ENCODE measurements at places on chromosomes 11 and 22.

GRCh38 chr11:112294688-112295340, 34.2 kb upstream of the PLET1 start:
- no peak for DNase-seq

GRCh38 chr11:19444231-19444630, 203.5 kb upstream of the E2F8 start:
- DNase-seq: no peak

DNA sequence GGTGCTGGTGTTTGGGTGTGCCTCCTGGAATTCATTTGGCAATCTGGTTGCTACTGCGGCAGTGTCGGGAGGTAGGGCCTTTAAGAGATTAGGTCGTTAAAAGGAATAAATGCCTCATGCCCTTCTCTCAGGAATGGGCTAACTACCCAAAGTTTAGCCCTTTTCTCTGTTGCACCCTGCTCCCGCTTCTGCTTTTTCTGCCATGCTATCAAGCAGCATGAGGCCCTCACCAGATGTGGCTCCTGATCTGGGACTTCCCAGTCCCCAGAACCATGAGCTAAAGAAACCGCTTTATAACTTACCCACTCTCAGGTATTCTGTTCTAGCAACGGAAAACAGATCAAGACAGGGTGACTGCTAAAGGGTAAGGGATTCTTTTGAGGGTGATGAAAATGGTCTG, 6.3 kb downstream of the EIF3D start:
- DNase-seq: no peak

- DNase-seq: no peak
Observed at GRCh38 chr11:81602508-81602907, 1131.2 kb downstream of the FAM181B start.

DNA sequence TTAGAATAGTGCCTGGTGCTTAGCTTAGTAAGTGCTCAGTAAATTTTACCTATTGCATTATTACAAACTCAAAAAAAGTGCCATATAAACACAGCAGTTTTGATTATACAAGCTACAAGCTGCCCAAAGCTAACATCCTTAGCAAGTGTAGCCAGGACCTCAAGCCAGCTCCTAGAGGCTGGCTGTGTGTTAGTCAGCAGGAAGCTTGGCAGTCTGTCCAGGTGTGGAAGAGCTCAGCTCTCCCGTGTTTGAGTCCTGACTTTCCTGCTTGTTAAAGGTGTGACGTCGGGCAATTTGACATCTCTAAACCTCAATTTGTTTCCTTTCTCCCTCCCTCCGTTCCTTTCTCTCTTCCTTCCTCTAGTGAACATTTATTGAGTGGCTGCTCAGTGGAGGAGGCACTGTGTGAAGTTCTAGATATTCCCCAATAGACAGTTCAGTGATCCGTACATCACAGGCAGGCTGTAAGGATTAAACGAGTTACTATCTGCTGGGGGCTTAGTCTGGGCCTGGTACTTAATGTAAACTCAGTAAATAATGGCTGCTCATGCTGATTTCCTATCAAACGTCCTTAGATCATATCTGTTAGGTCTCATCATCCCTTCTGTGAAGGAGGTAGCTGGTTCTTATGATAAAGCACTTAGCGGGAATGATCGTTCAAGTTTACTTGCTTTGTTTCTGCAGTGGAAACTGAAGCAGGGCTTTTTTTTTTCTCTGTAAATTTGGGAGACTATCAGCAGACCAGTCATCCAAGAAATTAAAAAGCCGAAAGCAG, 68.7 kb downstream of the PRR5L start:
- no peak for DNase-seq

DNA sequence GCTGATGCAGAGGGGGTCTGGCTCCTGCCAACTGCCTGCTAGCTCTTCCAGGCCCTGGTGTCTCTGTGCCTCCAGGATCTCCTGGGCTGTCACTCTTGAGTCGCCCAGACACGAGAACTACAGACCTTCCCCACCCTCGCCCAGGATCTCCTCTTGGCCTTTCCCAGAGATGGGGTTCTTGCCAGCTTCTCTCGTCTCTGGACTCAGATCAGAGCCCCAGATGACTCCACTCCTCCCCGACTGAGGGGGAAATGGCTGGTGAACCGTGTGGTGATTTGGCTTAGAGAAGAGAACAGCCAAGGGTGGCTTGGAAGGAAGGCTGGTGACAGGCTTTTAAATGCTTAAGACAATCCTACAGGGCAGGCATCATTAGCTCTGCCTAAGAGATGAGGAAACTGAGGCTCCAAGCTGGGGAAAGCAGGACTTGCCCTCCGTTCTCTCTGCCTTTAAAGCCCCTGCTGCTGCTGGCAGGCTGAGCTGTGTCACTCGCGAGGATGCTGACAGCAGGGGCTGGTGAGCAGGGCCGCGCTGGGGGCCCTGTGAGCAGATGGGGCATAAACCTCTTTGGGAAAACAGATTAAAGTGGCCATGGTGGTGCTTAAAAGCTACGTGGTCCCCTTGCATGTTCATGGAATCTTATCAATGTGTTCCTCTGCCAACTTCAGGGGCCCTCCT, 90.3 kb upstream of the THY1 start:
- DNase-seq: no peak

DNA sequence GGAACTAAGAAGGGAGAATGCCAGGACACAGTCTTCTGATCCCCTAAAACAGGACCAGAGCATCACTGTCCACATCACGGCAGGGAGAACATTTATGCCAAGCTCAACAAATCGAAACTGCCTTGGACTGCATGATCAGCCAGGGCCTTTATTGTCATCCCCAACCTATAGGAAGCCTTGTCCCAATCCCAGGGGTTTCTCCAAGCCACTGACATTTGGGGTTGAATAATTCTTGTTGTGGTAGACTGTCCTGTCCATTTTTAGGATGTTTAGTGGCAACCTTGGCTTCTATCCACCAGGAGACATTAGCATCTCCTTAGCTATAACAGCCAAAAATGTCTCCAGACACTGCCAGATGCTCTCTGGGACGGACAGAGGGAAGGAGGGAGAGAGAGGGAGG, 37.1 kb downstream of the RPL27A start:
- DNase-seq: no peak

DNA sequence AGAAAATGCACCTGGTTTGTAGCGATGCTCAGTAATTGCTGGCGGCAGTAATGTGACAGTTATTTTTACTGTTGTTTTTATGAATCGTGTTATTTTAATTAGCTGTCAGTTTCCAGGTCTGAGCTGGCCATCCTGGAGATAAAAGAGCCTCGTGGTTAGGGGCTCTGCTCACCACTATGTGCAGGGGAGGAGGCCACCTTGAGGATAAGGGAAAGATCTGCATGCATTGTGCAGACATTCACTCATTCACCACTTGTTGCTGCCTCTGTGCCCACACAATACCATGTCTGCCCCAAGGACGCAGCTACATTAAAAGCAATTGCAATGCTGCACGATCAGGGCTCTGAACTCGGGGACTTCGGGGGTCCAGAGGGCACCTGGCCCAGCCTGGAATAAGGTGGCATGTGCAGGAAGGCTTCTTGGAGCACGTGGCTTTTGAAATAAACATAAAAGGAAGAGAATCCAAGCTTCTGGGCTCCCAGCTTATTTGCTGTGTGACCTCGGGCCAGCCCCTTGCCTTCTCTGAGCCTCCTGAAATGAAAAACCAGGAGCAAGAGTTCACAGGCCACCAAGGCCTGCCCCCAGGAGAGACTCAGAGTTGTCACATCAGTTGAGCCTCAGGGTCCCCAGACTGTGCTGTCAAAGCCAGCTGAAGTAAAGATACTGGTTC, 44.7 kb upstream of the SHISAL1 start:
- no peak for DNase-seq

- DNase-seq: peak; percentile 95
Observed at GRCh38 chr22:35350539-35351503, 30.1 kb upstream of the HMOX1 start.

DNA sequence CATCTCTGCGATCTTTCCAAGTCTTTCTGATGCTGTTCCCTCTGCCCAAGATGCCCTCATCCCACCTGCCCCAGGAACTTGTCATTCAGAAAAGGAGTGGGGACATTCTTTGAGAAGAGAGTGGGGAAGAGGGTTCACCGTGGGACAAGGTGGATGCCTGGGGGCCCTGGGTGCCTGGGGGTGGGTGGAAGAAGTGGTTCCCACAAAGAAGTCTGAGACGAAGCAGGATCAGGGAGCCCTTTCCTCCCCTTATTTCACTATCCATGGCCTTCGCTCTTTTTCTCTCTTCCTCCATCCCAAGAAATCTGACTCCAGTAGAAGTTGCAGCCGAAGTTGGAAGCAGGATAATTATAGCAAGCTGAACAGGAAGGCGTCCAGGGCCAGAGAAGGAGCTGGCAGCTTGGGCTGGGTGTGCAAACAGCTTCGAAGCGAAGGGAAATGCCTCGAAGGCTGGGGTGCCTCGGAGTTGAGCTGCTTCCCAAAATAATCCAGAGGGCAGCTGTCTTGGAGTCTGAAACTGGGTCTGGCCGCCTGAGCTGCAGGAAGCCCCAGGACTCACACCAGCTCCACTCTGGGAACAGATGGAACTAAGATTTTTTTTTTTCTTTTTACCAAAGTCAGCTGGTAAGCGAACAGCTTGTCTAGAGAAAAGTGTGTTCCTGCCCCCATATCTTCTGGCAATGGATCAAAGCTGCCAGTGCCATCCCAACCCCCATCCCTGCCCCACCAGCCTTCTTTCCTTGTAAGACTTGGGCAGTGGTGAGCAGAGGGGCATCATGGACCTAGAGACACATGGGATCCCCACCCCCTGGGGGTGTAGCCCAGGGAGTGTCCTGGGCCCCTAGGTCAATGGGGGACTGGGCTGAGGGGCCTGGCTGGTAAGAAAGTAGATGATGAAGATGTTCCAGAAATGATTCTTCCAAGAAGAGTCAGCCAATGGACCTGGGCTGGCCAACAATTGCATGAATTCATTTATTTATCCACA, 31.5 kb downstream of the PARVG start:
- DNase-seq: no peak

DNA sequence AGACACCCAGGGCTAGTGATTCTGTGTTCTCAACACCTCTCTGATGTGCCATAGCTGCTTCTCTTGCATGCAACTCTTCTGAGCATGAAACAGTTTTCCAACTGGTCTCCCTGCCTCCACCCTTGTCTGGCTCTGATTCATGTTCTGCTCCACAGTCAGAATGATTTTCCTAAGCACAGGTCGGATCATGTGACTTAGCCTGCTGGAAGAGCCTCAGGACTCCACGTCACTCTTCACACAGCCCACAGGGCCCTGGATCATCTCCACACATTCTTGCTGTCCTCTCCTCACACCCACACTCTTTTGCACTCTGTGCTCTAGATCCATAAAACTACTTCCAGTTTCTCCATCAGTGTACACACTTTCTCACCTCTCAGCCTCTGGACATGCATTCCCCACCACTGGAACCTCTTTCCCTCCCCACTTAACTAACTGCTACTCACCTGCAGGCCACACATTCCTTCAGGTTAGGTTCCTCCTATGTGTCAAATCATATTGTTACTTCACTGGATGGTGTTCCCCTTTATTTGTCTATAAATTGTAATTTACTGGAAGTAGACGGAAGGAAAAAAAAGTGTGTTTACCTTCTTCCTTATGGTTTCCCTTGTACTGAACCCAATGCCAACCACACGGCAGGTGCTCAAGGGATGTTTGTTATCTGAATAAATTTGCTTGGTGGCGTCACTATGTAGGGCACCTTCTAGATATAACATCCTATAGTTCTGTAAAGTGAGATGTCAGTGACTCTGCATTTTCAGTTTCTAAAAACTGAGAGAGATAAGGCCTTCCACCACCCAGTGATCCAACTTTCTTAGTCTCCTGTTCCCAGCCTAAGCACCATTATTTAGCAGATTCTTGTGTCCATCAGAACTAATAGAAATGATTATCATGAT, 133.7 kb downstream of the ETS1 start:
- DNase-seq: no peak

GRCh38 chr11:68806931-68807844, 34.5 kb downstream of the CPT1A start:
- DNase-seq: no peak

DNA sequence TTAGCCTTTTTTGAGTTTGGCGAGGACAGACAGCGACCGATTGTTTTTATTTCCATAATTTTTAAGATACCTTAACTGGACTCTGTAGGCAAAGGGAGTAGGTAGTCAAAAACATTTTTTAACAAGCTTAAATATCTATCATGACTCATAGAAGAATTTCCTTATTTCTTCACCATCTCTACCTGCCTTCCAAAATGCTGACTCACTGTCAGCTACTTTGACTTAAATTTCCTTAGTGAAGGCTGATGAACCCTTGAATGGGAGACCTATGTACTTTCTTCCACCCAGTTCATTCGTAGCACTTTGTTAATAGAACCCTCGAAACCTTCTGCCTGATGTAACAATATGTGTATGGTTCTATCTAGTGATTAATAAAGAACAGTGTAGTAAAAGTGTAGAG, 1.1 kb upstream of the MTMR2 start:
- DNase-seq: no peak

DNA sequence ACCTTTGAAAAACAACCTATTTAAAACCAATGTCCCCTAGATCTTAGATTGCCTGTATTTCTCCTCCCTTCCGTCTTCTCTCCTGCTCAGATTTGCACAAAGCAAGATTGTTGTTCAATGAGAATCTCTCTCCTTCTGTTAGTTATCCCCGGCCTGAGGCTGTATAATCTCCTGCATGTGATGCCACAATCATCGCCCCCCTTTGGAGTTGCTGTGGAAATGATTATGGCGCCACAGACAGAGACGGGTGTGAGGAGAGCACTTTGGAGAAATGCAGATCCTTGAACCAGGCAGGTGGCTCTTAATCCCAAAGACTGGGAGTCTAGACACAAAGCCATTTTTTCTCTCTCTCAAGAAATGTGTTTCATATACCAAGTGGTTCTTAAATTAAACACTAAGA, 941.3 kb downstream of the OPCML start:
- DNase-seq: no peak

GRCh38 chr11:32968541-32968940, 47.1 kb upstream of the DEPDC7 start:
- no peak for DNase-seq

DNA sequence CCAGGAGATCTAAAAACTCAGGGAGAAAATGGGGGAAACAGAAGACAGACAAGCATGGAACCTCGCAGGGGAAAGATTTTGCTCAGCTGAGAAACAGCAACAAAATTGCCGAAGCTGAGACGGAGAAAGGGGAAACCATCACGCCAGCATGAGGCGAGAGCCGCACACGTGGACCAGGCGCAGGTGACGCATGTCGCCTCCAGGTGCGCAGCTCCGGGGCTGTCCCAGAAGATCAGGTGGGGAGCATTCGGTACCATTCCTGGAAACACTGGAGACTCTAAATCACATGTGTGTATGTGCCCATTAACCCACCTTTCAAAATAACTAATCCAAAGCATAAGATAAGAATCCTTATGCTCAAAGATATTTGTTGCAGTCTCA, 121.7 kb downstream of the BRD1 start:
- no peak for DNase-seq

DNA sequence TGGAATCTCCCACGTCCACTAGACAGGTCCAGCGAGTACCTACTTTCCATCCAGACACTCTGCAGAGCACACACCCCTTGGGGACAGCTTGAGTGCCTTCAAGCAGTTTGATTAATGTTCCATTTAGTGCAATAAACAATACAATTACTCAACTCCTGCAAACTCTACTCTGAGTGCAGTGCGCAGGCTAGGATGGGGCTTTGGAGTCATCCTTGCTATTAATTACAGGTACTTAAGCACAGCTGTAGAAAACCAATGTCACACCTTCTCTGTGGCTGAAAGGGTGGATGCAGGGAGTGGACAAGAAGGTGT, 82.6 kb downstream of the MN1 start:
- DNase-seq: no peak

- DNase-seq: no peak
Observed at GRCh38 chr11:67251841-67252240, 14.4 kb upstream of the GRK2 start.

GRCh38 chr11:6315811-6316425, 4.4 kb downstream of the CAVIN3 start:
- DNase-seq: no peak
